Stimulated activated CD8-positive, alpha-beta memory T cell treated with anti-CD3 and anti-CD28 coated beads, Interleukin-2, amount 100 ng/mL, for 1 hour (primary cell): ENCODE measurements at places on chromosomes 7 and 10.

GRCh38 chr7:92834507-92835260 lies 1.7 kb downstream of the CDK6 start:
- DNase-seq, result no peak

GRCh38 chr10:87089746-87090145 lies 4.9 kb downstream of the GLUD1 start:
- no peak for DNase-seq

DNA sequence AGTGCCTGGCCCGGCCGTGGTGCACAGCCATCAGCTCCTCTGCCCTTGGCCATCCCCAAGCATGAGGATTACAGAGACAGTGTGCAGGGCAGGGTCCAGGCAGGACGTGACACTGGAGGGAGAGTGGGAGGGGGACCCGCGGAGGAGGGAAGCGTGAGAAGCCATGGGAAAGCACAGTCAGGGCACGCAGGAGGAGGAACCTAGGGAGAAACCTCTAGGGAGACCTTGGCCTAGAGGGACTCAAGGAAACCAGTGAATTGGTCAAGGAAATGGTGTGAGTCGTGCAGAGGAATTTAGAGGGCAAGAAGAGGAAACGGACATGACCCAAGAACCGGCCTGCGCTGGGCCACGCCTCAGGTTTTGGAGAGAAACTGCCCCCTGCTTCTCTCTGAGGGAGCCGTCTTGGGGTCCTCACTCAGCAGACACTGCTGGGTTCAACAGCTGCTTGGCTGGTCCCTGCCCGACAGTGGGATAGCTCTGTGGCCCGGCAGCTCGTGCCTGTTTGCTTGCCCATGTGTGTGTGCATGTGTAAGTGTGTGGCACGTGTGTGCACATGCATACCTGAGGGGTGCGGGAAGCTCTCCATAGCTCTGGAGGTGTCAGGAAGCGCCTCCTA lies 3.2 kb downstream of the OPN4 start:
- no peak for DNase-seq

- DNase-seq, result no peak
Observed at GRCh38 chr7:137962875-137963507, 38.9 kb downstream of the CREB3L2 start.

- DNase-seq, result no peak
Observed at GRCh38 chr10:62590306-62590705, 214.2 kb upstream of the ADO start.

DNA sequence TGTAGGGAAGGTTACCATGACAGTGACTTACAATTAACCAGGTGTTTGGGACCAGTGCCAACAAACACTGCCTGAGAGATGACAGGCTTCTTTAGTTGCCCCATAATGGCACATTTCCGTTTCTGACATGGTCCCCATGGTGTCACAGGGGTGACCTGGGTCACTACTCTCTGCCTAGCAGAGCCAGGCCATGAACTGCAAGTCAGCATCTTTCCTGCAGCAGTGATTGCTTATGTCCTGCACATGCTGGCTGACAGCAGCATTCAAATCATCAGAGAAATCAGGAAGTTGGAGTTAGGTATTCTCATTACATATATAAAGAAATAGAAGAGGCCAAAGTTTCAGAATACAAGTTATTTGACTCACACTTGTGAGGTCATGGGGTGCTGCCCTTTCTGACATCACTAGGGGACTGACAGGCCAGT lies 47.1 kb upstream of the ZNRF2 start:
- DNase-seq, result no peak

DNA sequence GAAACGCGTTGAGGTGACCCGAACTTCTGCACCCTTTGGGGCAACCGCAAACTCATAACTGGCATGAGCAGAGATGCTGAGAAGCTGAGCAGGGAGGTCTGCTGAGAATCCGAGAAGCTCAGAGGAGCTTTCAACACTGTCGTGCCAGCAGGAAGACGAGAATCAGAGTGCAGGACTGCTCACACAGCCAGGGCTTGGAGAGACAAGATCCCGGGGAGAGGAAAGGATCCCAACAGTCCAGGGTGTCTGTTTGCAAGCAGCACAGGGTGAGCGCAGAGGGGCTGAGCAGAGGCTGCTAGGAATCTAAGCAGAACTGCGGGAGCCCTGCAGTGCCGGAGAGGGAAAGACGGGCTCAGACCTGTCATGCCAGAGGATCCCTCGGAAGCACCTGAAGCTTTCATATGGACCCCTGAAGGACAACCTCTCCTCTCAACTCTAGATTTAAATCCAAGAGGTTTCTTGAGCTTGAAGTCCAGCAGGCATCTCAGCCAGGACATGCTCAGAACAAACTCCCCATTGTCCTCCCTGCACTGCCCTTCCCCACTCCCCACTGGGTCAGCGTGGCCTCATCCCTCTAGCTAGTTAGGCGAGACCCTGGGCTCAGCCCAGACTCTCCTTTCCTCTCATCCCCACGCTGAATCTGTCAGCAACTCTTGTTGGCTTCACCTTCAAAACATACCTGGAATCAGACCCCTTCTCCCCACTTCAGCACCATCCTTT lies 40.7 kb downstream of the FOXL3 start:
- DNase-seq, result no peak

DNA sequence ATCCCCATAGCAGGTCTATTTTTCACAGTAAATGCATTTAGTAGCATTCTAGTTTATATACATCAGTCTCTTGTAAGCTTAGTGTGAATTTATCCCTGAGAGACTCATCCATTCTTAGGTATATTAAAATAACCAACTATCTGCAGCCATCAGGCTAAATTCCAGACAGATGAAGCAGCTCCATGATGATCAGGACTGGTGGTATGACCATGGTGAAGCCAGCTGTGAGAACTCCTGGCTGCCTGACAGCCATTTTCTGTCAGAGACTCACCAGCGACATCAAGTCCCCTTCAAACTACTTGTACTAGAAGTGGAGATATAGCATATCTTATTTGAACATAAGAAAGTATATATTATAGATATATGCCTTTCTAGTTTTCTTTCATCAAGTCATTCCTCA lies 70.3 kb upstream of the GSDME start:
- no peak for DNase-seq

GRCh38 chr7:76108540-76109233 lies 60.8 kb downstream of the MDH2 start:
- DNase-seq, result no peak

GRCh38 chr7:159114096-159114495 lies 30.6 kb downstream of the VIPR2 start:
- DNase-seq, result no peak
